ENCODE measurements at places on chromosomes 7 and 10. TPM values are rescaled to one million over a fixed set of nuclear protein-coding genes. Genes with fewer than 3 reads are reported as not detected.

Gene NPM3
- total RNA-seq: 30.7 TPM

Gene ZEB1
- total RNA-seq: 33.8 TPM

Gene MAPK8
- total RNA-seq: 36.9 TPM

Gene NODAL
- not detected for total RNA-seq

Gene NEBL
- 58.8 TPM for total RNA-seq

Gene MRPS33
- total RNA-seq: 48.0 TPM

Gene MASTL
- total RNA-seq: 7.1 TPM

Gene AUTS2
- total RNA-seq: 40.4 TPM

Gene HECTD2
- 15.8 TPM for total RNA-seq

Gene GNGT1
- not detected for total RNA-seq

Gene PAPOLB
- total RNA-seq: 0.24 TPM

Gene PLAC9
- total RNA-seq: 35.0 TPM

Gene CCL24
- 1.7 TPM for total RNA-seq

Gene CNTNAP2
- total RNA-seq: 2.3 TPM

Gene VGF
- total RNA-seq: not detected

Gene UNC5B
- 20.3 TPM for total RNA-seq

Gene TRPV6
- 5.0 TPM for total RNA-seq

Gene GIMAP4
- total RNA-seq: 59.2 TPM

Gene GRM3
- total RNA-seq: not detected

Gene ADAM22
- total RNA-seq: 3.5 TPM

Gene NOS3
- 21.8 TPM for total RNA-seq

Gene MGAM2
- 0.03 TPM for total RNA-seq

Gene GSTO2
- total RNA-seq: 13.4 TPM

Gene EPO
- not detected for total RNA-seq

Gene NPSR1
- not detected for total RNA-seq

Gene HOXA7
- total RNA-seq: 2.2 TPM

Gene NKX6-2
- not detected for total RNA-seq

Gene DPP6
- total RNA-seq: 0.29 TPM

Gene CUZD1
- 0.73 TPM for total RNA-seq

Gene CCDC172
- not detected for total RNA-seq

Gene CHN2
- 5.5 TPM for total RNA-seq

Gene CLDN12
- total RNA-seq: 37.9 TPM

Gene MINDY4
- total RNA-seq: 8.0 TPM

Gene CHAT
- total RNA-seq: not detected

Gene AMPH
- 0.90 TPM for total RNA-seq

Gene ZNF775
- total RNA-seq: 5.2 TPM

Gene PVRIG
- total RNA-seq: 0.42 TPM

Gene BAMBI
- total RNA-seq: 24.7 TPM

Gene HACD1
- total RNA-seq: 45.1 TPM

Gene SNX10
- total RNA-seq: 75.6 TPM

Gene TSPAN15
- total RNA-seq: 67.9 TPM

Gene NSMCE4A
- total RNA-seq: 26.2 TPM

Gene CLRN3
- not detected for total RNA-seq

Gene MSS51
- 1.3 TPM for total RNA-seq

Gene ANKRD61
- 0.29 TPM for total RNA-seq

Gene ANKRD2
- total RNA-seq: 1.3 TPM

Gene ATP6V0A4
- total RNA-seq: 7.3 TPM

Gene TAX1BP1
- total RNA-seq: 96.4 TPM

Measured in left lung (tissue), 14 donors.